ENCODE measurements at places on chromosomes 1 and 21. TPM values are rescaled to one million over a fixed set of nuclear protein-coding genes. Genes with fewer than 3 reads are reported as not detected.

Gene FAM131C
- 2.7 TPM for polyA plus RNA-seq

Gene AMY1B
- polyA plus RNA-seq: not detected

Gene DMAP1
- 59.5 TPM for polyA plus RNA-seq

Gene SELP
- 2.8 TPM for polyA plus RNA-seq

Gene FMO5
- polyA plus RNA-seq: 8.2 TPM

Gene FCGR3A
- polyA plus RNA-seq: 1.6 TPM

Gene CRYAA
- polyA plus RNA-seq: not detected

Gene LRRC7
- polyA plus RNA-seq: 5.7 TPM

DNA sequence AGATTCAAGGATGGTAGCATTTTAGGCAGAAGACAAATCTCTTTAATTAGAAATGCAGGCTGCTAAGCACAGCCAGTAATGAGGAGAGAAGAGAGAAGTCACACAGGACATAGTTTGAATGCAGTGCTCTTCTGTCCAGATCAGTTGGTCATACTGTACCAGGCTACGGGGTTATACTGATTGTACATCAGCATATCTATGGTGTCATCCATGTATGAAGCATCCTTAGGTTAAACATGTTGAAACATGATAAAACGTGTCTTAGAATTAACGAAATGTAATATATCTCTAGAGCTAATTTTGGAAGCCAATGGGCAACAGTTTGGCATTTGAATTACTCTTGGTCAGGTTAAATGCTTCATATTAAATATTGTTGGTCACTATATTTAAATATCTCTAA lies 199.1 kb downstream of the RYR2 start:
- no peak for DNase-seq

DNA sequence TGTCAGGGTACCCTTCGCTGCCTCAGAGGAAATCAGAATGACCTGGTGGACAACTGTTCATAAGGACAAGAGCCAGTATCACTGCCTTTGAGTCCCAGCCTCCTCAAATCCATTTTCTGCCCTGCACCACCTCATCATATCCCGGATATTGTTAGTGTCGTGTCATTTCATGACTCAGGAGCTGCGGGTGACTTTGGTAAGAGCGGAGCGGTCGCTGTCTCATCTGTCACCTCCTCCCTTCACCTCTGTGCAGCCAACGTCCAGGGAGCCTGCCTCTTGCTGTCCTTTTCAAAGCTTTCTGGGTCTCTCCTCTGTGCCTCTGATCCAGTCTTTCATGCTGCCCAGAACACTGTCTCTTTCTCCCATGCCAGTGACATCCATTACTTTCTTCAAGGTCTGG lies 7.0 kb upstream of the C1orf198 start:
- no peak for DNase-seq

- no peak for DNase-seq
Measured at GRCh38 chr1:16491056-16491675, 22.9 kb downstream of the RNU1-1 start.

- DNase-seq: peak; percentile 63
Measured at GRCh38 chr1:29736582-29737188, 500.4 kb downstream of the PTPRU start.

DNA sequence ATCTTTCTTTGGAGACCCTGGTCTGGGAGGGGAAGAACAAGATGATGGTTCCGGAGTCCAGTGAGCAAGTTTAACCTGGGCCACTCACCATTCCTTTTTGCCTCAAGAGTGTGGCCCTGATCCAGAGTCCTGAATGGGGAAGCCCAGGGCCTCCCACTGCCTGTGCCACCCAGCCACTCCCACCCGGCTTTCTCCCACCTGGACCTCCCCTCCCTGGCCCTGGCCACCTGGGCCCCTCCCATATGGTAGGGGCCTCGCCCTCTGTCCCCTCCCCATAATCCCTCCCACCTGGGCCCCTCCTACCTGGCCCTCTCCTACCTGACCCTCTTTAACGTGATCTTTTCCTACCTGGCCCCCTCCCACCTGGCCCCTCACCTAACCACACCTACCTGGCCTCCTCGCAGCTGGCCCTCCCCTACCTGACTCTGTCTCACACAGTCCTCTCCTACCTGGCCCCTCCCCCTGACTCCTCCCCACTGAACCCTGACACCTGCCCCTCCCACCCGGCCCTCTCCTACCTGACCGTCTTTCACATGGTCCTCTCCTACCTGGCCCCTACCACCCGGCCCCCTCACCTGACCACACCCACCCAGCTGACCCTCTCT lies 220.7 kb upstream of the VAMP3 start:
- no peak for DNase-seq

DNA sequence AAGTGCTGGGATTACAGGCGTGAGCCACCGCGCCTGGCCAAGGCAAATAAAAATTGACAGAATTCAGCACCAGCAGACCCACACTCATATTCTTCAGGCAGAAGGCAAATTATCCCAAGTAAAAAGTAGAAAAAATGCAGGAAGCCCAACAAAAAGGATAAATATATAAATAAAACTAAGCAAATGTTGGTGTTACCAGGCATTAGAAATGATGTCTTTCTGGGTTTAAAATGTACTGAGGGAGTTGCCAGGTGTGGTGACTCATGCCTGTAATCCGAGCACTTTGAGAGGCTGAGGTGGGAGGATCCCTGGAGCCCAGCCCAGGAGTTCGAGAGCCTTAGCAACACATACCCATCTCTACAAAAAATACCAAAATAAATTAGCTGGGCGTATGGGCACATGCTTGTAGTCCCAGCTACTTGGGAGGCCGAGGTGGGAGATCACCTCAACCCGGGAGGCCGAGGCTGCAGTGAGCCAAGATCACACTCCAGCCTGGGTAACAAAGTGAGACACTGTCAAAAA lies 6.3 kb downstream of the INTS11 start:
- DNase-seq: no peak

GRCh38 chr1:50343323-50343722 lies 79.9 kb downstream of the DMRTA2 start:
- DNase-seq: no peak

DNA sequence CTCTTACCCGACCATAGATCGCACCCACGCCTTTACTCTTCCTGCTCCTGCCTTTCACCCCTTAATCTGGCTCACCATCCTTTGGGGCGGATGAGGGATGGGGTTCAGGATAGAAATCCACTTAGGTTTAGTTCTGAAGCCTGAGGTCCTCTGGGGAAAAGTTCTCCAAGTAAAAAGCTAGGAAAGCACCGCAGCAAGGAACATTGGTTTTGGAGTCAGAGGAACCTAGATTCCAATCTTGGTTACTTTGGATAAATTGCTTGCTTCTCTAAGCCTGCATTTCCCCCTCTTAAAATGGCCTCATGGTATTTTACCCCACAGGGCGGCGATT lies 988 bp upstream of the ASAP3 start:
- DNase-seq: no peak

Data from renal cortex interstitium (tissue), 15 donors.